ENCODE measurements at places on chromosomes 12 and 14.

GRCh38 chr12:124620606-124621295 is 53.3 kb upstream of the NCOR2 start:
- no peak for DNase-seq

GRCh38 chr12:104276273-104277131 is 27.0 kb upstream of the EID3 start:
- DNase-seq = peak; percentile 38

GRCh38 chr12:21677622-21678277 is 20.1 kb upstream of the LDHB start:
- DNase-seq = no peak

DNA sequence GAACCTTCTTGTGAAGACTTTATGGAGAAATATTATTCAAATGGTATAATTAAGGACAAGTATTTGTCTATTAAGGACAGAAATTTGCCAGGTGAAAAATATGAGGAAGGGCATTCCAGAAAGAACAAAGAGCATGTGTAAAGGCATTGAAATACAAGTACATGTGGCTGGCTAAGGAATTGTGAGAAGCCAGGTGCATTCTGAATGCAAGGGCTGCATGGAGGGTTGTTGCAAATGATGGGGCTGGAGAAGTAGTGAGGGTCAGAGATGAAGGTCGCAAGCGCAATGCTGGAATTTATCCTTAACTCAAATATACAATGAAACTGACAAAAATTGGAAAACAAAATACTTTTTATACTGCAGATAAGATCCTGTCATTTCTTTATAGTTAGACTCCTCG is 437.7 kb downstream of the ADAMTS20 start:
- DNase-seq = no peak

GRCh38 chr14:50657753-50658152 is 10.4 kb downstream of the SAV1 start:
- DNase-seq = no peak

Measured in GM13977 (cell line).